NCI-H446 (cell line): ENCODE measurements at places on chromosomes 1 and 21.

- peak; percentile 29 for DNase-seq
Measured at GRCh38 chr1:22471078-22471477, 19.4 kb downstream of the ZBTB40 start.

DNA sequence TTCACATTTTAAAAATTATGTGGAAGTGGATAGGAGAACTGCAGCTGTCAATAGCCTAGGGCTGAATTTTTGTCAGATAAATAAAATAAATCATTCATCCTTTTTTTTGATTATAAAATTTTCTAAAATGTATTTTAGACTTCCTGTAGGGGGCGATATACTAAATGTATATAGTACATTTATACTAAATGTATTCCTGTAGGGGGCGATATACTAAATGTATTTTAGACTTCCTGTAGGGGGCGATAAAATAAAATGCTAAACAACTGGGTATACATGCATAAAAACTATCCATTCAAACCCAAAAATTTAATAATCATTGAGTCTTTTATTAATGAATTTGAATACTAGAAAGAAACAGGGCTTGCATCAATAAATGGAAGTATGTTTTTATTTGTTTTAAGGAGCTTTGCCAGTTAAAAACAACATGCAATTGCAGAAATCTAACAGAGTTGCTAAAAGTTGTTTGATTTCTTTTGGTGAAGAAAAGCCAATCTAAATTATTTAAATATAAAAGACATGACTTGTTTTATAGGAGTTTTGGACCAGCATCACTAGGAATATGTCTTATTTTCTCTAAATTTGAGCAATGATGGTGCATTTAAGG, 31.4 kb downstream of the CLCA1 start:
- peak; percentile 68 for DNase-seq

GRCh38 chr1:55088413-55088812, 49.1 kb downstream of the PCSK9 start:
- no peak for DNase-seq

DNA sequence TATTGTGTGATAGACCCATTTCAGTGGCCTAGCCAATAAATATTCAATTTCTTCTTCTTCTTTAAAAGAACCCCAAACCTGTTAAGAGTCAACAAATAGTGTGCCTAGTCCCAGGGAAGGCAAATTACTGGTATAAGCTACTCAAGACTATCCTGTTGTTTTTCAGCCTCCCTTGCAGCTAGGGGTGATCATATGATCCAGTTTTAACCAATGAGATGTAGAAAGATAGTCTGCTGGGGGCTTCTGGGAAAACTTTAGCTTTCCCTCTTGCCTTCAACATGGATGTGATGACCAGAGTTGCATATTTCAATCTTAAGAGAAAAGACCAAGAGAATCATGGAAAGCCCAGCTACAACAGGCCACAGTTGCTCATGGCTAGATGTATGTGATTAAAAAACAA, 4.7 kb upstream of the NUP210L start:
- DNase-seq = no peak

DNA sequence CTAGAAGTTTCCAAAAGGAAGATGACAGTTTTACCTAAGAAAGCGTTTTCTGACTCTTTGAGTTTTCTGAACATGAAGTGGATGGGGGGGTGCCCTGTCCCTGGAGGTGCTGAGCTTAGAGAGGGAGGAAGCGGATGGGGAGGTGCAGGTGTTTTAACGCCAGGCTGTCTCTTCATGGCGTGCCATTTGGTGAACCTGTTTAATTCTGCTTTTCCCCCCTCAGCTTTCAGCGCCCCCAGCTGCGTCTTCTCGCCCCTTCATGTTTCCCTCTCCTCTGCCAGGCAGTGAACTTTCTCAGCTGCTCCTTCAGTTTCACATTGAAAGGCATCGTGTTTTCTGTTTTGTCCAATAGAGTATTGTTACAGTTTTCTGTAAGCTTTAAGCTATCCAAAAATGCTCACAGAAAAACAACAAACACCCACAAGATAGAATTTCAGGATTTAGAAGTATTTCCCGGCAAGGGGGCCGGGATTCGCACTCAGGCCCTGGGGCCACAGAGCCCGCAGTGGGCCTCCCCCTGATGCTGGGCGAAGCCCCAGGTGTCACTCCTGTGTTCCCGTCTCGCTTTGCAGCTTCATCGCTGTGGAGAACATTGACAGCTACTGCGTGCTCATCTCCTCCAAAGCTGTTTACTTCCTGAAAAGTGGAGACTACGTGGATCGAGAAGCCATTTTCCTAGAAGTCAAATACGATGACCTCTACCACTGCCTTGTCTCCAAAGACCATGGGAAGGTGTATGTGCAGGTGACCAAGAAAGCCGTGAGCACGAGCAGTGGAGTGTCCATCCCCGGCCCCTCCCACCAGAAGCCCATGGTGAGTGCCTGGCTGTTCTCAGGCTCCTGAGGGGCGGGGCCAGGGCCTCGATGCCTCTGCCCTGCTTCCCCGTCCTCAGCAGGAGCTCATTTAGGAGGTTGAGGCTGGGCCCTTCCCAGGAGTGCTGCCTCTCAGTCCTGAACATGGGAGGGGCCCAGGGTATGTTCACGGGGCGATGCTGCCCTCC, 111.4 kb downstream of the DHRS3 start:
- no peak for DNase-seq

DNA sequence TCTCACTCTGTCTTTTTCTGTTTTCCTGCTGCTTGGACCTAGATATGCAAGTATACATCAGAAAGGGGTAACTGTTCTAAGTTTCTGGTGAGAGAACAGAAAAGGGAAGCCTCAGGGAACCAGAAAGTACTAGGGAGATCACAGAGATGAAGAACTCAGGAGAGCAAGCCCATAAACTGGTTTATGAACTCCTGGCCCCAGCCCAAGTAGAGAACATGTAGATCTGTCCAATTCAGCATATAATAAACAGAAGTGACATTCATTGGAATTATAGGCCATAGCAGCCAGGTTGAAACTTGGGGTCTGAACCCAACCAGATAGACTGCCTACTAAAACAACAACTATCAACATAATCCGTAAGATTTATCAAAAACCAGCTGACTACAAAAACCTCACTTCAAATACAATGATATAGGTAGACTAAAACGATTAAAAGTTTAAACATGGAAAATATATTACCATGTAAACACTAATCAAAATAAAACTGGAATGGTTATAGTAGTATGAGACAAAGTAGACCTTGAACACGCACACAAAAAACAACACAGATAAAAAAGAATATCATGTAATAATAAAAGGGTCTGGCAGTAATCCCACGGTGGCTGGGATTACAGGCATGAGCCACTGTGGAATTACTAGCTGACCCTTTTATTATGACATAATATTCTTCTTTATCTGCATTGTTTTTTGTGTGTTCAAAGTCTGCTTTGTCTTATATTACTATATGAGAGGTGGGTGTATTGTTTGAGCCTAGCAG, 65.0 kb downstream of the ZSWIM5 start:
- DNase-seq = no peak

- DNase-seq = peak; percentile 47
Measured at GRCh38 chr1:171742577-171742922, 685 bp upstream of the VAMP4 start.

DNA sequence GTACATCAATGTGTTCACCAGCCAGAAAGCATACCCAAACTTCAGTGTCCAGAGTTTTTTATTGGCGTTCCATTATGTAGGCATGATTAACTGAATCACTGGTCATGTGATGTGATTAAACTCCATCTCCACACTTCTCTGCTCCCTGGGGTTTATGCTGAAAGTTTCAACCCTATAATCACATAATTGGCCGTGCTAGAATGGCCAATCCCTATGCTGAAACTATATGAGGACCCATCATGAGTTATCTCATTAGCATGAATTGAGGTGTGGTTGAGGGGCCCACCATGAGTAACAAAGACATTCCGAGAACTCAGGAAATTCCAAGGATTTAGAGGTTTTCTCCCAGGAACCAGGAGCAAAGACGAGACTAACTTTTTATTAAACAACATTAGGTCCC, 31.8 kb upstream of the FBXO28 start:
- no peak for DNase-seq

- no peak for DNase-seq
Measured at GRCh38 chr1:190000365-190000872, 477.2 kb downstream of the BRINP3 start.

DNA sequence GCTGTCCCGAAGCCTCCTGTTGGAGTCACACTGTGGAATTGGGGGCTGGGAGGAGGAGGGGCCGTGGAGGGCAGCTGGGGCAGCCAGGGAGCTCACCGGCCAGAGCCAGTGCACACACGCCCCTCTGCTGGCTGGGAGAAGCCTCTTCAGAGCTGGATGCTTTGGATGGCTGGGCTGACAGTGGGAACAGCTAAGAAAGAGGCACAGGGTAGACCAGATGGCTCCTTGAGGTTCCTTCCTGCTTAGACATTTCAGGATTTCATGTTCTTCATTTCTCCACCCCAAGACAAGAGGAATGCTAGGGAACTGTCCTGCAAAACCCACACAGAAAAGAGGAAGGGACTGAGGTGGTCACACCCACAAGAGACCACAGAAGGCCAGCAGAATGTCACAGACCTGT, 254.8 kb upstream of the VAMP3 start:
- DNase-seq = no peak

- DNase-seq = no peak
Measured at GRCh38 chr1:237875291-237875690, 15.4 kb downstream of the ZP4 start.

DNA sequence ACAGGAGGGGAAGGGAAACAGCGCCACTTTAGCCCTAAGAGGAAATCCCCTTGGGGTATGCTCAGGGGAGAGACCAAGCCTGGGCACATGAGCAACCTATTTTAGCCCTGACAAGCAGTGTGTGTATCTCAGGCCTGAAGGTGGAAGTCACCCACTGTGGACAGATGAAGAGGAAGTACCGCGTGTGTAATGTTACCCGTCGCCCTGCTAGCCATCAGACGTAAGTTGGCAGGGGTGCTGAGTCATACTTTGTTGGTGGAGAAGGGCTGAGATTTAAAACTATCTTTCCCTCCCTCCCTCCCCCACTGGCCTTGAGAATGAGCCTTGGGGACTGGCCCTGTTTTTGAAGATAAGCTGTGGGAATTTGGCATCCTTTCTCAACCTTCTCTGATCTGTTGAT, 11.2 kb downstream of the AGO1 start:
- no peak for DNase-seq

DNA sequence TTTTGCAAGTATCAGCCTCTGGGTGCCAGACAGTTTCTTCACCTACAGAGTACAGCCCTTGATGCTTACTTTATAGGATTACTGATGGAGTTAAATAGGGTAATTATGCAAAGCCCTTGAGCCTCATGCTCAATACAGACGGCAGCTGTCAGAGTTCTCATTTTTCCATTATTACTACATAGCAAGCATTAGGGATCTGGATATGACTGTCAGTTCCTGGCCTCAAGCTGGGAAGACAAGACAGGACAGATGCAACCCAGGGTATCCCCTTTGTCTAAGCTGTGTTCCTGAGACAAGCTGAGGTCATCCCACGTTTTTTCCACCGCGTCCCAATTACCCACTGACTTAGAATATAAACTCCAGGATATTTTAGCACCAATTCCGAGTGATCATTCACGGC, 94.4 kb downstream of the SLC35F3 start:
- DNase-seq = no peak

DNA sequence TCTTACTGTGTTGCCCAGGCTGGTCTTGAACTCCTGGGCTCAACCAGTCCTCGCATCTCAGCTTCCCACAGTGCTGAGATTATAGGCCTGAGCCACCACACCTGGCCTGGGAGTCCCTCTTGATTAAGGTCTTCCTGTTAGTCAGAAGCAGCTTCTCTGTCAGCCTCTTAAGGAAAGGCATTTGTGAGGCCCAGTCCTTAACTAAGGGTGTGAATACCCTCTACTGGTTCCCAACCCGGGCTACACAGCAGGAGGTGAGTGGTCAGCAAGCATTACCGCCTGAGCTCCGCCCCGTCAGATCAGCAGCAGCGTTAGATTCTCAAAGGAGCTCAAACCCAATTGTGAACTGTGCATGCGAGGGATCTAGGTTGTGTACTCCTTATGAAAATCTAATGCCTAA, 117.2 kb downstream of the DYRK1A start:
- DNase-seq = no peak

DNA sequence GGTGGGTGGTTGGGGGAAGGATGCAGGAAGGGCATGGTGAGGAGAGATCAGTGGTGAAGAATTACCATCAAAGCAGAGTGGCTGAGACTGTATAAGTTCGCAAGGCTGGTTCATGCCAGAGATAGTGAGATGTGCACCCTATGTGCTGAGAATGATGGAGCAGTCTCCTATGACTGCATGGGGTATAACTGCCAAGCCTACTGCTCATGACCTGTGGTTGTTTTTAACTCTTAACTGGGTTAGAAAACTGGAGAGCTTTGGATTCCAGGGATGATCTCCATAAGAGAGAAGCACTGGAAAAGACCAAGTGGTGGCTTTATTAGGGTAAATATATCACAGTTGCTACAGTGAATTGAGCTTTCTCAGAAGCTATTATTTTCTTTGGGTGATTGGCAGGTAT, 16.2 kb downstream of the WNT2B start:
- DNase-seq = no peak

- no peak for DNase-seq
Measured at GRCh38 chr1:10704368-10704882, 92.0 kb downstream of the CASZ1 start.

GRCh38 chr1:17347769-17348592, 24.0 kb upstream of the PADI6 start:
- DNase-seq = no peak

GRCh38 chr1:108357802-108358201, 92.3 kb upstream of the NBPF6 start:
- DNase-seq = no peak

DNA sequence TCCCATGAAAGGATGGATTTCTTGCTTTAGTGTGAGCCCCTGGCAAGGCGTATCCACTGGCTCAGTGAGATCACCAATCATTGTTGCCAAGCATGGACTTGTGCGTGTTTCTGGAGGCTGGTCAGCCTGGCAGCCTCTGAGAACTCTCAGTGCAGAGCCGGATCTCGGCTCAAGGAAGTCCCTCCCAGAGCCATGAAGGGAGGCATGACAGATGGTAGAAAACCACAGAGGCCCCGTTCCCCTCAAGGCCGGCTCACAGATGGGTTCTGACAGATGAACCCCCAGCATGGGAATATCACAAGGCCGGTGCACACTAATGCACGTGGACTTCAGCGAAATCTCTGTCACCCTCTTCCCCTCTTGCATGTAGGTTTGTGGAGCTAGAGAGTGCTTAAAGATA, 290.5 kb downstream of the AJAP1 start:
- no peak for DNase-seq

DNA sequence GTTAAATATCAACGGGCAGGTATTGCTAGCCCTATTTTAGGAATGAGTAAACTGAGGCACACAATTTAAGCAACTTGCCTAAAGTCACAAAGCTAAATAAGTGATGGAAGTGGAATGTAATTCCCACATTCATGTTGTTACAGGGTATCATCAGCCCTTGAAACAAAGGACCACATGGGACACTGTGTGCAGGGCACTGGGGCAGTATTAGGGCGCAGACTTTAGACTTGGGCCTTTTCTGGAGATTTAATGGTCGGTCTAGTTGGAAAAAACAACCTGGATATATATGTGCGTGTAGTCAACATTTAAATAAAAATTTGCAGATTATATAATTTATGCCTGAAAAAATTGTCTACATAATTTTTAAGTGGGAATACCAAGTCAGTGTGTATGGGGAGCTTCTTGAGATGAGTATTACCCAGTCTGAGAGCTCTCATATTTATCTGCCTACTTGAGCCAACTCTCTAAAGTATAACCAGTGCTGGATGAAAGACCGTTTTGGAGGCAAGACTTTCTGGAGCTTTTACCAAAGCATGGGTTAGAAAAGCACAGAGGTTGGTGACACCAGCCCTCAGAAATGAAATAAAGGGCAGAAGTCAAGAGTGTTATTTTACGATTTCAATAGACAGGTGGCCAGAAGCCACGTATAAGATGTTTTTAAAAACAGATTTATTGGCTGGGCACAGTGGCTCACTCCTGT, 1.6 kb downstream of the KDM1A start:
- no peak for DNase-seq
